Peyer's patch (tissue), 4 donors: ENCODE measurements at places on chromosomes 1 and 21. TPM values are rescaled to one million over a fixed set of nuclear protein-coding genes. Genes with fewer than 3 reads are reported as not detected.

Gene DCAF6
- 113 TPM for total RNA-seq

- no peak for DNase-seq
These were observed 10.8 kb upstream of the CACYBP start for GRCh38 chr1:174988986-174989385.

DNA sequence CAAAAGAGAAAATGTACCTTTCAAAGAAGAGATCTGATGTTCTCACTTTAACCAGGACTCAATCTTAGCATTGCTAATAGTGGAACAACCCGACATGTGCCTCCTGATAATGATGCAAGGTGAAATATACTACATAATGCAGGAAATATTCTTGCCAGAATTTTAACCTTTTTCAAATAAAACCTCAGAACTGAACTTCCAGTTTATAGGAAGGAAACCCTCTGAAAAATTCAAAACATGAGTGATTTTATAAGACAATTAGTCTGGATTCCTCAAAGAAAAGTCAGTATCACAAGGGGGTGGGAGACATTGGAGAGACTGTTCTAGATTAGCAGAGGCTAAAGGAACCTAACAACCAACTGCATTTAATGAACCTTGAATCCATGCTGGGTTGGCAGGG is 18.1 kb downstream of the AHCYL1 start:
- DNase-seq: no peak

DNA sequence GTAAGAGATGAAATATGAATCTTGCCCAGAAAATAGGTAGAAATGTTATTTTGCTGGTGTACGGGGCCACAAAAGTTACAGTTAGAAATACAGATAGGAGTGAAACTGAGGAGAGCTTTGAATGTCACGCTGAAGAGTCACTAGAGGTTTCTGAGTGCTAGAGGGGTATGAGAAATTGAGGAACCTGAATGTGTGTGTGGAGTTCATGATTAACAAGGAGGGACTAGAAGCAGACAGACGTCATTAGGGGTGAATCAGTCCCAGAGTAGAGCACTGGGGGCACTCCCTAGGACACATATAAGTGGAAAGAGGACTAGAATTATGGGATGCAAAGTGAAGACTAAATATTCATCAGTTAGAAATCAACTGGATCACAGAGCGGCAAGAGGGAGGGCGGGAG is 188.9 kb upstream of the MAP1LC3C start:
- DNase-seq: no peak

DNA sequence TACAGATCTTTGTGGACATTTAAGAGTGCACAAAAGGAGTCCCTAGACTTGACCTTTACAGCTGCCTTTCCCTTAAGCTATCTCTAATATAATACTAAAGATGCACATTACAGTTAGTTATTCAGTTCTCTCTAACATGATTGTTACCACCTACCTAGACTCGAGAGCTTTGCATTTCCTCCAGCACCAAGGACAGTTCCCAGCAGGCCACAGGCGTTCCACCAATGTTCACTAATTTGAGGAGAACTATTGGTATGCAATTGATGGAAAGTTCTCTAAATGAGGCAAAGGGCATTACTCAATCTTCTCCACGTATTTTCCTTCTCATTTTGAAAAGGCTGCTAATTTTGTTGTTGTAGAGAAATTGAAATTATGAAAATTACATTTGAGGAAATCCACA is 5.4 kb upstream of the NTNG1 start:
- DNase-seq: no peak
